Neuronal stem cell (in vitro differentiated cells): ENCODE measurements at places on chromosomes 5 and 9.

DNA sequence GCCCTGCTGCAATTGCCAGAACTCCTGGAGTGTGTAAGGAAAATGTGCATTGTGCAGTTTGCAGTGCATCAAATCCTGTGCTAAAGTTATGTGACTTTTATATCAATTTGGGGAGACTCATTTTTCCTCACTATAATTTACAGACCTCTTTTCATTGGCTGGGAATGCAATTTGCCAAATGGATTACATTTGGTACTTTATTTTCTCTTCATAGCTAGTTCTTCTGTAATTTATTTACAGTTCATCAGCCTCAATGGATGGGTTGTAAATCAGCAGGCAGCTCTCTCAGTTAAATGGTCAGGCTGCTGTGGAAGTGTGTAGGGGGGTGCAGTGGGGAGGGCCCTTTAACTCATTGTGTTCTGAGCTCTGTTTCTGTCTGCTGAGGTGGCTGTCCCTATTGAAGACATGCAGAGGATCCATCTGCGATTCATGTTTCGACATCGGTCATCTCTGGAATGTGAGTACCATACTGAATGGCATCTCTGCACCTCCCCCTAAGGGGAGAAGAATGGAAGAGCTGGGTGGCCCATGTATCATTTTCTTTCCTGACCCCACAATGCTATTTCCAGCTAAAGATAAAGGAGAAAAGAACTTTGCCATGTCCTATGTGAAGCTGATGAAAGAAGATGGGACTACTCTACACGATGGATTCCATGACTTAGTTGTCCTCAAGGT, 74.6 kb downstream of the DOCK2 start:
- DNase-seq: no peak

GRCh38 chr9:74942801-74943200, 9.9 kb downstream of the C9orf40 start:
- no peak for DNase-seq

- DNase-seq: no peak
Observed at GRCh38 chr5:179112469-179113142, 52.4 kb downstream of the ZNF354C start.

DNA sequence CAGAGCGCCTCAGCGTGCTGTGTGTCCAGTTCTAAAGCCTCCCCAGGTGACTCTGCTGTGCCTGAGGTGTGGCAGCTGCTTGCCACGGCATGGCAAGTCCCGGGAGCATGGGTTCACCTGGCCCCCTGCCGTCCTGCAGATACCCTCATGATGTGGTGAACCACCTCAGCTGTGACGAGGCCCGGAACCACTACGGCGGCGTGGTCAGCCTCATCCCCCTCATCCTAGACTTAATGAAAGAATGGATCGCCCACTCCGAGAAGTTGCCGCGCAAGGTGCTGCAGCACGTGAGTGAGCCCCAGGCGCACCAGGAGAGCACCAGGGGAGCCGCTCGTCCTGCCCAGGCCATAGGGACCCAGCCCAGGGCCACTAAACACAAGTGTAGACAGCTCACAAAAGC, 9.5 kb downstream of the SPACA9 start:
- DNase-seq: no peak

GRCh38 chr5:137997726-137998213, 35.1 kb downstream of the FAM13B start:
- DNase-seq: no peak

- DNase-seq: no peak
Observed at GRCh38 chr5:115342590-115343377, 46.3 kb upstream of the CCDC112 start.

GRCh38 chr5:136699651-136700050, 334.3 kb upstream of the TRPC7 start:
- no peak for DNase-seq

DNA sequence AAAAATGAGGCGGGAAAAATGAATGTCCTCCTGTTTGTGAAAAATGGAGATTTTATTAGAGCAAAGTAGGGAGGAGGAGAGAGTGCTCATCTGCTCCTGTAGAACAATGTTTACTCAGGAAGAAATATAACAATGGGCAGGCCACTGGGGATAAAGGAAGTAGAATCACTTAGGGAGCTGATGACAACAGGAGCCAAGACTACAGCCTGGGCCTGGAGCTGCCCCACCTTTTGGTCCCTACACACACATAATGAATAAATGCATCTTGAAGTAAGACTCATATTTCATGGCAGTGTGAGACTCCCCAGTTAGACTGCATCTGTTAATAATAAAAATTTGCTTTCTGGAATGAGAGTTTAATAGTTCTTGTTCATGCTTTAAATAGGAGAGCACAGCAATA, 1939.8 kb downstream of the EFNA5 start:
- no peak for DNase-seq

- no peak for DNase-seq
Observed at GRCh38 chr9:107991581-107991980, 502.0 kb upstream of the KLF4 start.

GRCh38 chr9:7507026-7507425, 292.6 kb downstream of the DMAC1 start:
- no peak for DNase-seq

DNA sequence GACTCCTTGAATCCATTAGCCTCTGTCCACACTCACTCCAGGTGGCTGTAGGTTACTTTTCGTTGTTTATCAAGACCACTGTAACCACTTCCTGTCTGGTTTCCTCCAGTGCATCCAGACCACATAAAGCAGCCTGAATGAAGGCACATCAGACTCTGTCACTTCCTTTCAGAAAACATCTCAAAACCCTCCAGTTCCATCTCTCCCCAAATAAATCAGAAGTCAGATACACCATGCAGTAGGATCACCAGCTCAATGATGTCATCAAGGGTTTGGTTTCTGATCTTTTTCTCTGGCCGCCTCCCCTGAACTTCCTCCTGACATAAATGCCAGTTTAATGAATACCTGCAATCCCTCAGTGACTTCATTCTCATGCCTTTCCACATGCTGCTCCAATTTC, 161.2 kb downstream of the ZNF462 start:
- no peak for DNase-seq
